ENCODE measurements at places on chromosomes 5 and 9. TPM values are rescaled to one million over a fixed set of nuclear protein-coding genes. Genes with fewer than 3 reads are reported as not detected.
A peak's percentile ranks its signal among the peaks of the same experiment; 100 is the strongest.

PROB1 gene
- 2.7 TPM for total RNA-seq

GRCh38 chr5:31911291-31912265 lies 262.5 kb downstream of the GOLPH3 start:
- peaks cover 8% of the 10 kb centered on the region for H3K4me1 ChIP-seq
- no peak overlapping the region for H3K27ac ChIP-seq
- DNase-seq = no peak
- no peaks in the 10 kb centered on the region for H3K27me3 ChIP-seq
- no peak overlapping the region for H3K4me3 ChIP-seq

- H3K36me3 ChIP-seq = no peaks in the 10 kb centered on the region
- no peaks in the 10 kb centered on the region for H3K27me3 ChIP-seq
- no peak overlapping the region for H3K27ac ChIP-seq
- no peak for DNase-seq
Observed at GRCh38 chr9:86836797-86837196, 110.5 kb downstream of the GAS1 start.

GRCh38 chr5:10689391-10690081 lies 71.5 kb downstream of the DAP start:
- H3K4me1 ChIP-seq = peaks cover 27% of the 10 kb centered on the region
- no peaks in the 10 kb centered on the region for H3K27me3 ChIP-seq
- DNase-seq = peak; percentile 86

DNA sequence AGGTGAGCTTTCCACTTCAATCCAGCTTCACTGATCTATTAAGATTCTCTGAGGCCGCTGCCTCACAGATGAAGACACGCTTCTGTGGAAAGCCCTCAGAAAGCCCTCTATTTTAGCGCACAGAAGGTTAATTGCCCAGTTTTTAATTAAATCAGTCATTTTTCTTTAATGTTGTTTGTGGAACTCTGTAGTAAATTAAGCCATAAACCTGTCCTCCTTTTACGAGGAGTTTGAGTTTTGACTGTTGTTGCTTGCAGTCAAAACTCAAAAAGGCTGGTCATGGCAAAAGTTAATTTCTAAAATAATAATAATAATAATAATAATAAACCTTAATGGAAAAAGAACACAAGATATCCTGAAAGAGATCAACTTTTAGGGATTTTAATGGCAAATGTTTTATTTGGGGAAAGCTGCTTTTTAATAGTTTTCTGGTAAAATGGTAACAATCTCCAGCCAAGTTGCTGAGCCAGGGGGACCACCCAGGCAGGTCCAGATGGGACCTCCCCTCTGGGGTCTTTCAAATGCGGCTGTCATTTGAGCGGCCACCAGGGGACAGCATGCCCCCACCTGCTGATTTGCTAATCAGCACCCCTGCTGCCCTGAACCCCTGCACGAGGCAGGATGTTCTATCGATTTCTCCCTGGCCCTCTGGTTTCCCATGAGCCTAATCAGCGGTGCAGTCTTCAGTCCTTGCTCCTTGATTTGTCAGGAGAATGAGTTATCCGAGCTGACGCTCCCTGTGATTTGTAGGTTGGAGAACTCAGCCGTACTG lies 247.2 kb downstream of the FSTL4 start:
- H3K27ac ChIP-seq = no peak overlapping the region
- H3K4me1 ChIP-seq = peaks cover 49% of the 10 kb centered on the region
- DNase-seq = peak; percentile 67
- H3K27me3 ChIP-seq = no peaks in the 10 kb centered on the region
- H3K4me3 ChIP-seq = no peak overlapping the region

PCDHGB7 gene
- total RNA-seq = 11.7 TPM

- no peak overlapping the region for H3K4me3 ChIP-seq
- no peak overlapping the region for H3K27ac ChIP-seq
- no peaks in the 10 kb centered on the region for H3K4me1 ChIP-seq
- DNase-seq = no peak
Observed at GRCh38 chr9:76143834-76144233, 250.4 kb downstream of the RFK start.

DNA sequence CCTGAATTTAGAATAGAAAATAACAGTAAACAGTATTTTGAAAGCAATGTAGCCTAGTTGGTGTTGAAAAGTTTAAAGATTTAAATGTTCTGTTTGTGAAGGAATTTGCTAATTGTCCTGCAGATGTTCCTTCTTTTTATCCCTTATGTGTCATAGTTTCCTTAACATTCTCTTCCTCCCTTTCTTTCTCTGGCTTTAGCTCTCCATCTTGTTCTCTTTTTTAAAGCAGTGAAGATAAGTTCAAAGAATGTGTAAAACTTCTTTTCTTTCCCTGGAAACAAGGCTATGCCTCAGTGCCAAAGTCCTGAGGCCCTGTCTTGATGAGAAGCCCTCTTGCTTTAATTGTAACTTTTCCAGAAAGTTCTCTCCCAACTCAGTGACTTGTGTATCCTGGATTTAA lies 24.4 kb upstream of the GAS1 start:
- H3K4me3 ChIP-seq = no peak overlapping the region
- H3K27me3 ChIP-seq = no peaks in the 10 kb centered on the region
- no peak for DNase-seq
- no peaks in the 10 kb centered on the region for H3K4me1 ChIP-seq
- no peak overlapping the region for H3K27ac ChIP-seq

DNA sequence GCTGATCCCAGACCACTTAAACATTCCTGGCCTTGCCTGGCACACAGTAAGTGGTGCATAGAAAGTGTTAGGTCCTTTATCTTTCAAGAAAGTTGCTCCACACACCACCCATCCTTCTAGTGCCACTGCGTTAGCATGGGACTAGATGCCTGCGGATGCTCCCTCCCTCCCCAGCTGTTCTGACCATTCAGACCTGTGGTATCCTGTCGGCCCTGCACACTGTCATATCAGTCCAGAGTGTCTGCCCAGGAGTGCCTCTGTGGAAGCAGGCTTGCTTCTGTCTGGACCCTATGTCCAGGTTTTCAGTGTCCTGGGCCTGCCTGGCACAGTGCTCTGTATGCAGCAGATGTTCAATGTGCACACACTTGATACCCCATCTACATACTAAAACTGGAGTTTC lies 38.3 kb upstream of the SMU1 start:
- DNase-seq = no peak
- no peaks in the 10 kb centered on the region for H3K36me3 ChIP-seq
- H3K4me3 ChIP-seq = no peak overlapping the region
- H3K27ac ChIP-seq = no peak overlapping the region

THOC3 gene
- 152 TPM for total RNA-seq

- DNase-seq = no peak
- H3K4me3 ChIP-seq = no peak overlapping the region
- H3K27me3 ChIP-seq = no peaks in the 10 kb centered on the region
- no peaks in the 10 kb centered on the region for H3K4me1 ChIP-seq
- no peak overlapping the region for H3K27ac ChIP-seq
- H3K36me3 ChIP-seq = no peaks in the 10 kb centered on the region
Observed at GRCh38 chr5:177542816-177543465, 11.4 kb downstream of the FAM193B start.

LIX1 gene
- total RNA-seq = not detected

DNA sequence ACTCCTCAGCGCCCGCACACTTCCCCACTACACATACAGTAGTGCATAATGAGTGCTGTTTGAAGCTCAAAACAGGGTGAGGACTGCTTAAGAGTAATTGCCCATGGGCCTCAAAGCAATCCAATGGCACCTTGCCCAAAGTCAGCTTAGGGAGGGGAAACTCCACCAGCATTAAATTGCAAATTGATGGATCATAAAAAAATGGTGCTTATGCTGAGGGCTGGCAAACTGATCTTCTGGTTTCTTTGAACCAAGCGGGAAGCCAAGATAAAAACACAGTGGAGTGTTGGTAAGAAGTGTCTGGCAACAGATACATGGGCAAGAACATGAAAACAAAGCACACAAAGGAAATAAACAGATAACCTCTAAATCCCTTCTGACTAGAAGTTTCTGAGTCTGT lies 28.0 kb downstream of the TLE1 start:
- H3K4me1 ChIP-seq = peaks cover 78% of the 10 kb centered on the region
- no peak overlapping the region for H3K4me3 ChIP-seq
- peaks cover 5% of the 10 kb centered on the region for H3K36me3 ChIP-seq

DNA sequence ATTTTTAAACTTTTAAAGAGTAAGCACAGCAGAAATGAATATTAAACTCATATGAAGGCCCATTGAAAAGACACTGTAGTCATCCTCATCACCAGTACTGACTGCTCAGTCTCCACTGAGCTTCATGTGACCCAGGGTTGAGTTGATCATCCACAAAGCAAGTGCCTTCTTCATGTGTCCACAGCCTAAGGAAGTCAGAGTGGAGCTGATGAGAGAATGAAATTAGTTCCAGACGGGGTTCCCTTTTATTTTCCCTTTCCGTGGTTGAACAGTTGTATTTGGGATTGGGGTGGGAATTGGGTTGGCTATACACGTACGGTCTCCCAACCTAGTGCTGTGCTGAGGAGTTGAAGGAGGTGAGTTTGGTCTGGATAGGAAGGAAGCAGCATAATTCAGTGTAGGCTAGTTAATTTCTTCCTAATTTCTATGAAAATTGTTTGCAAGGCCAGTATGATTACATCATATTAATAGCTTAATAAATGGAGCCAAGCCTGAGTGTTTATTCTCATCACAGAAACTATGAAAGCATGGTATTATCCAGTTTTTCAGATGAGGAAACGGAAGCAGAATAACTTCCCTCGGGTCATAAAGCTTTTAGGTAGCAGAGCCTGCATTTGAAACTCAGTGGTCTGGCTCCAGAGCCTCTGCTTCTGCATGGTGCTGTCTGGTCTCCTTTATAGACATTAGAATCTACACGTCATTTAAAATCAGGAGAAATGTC lies 103.9 kb upstream of the DMRT1 start:
- H3K4me3 ChIP-seq = no peak overlapping the region
- H3K36me3 ChIP-seq = peaks cover 32% of the 10 kb centered on the region
- H3K27me3 ChIP-seq = no peaks in the 10 kb centered on the region
- no peaks in the 10 kb centered on the region for H3K4me1 ChIP-seq

- peak; percentile 80 for DNase-seq
- no peak overlapping the region for H3K27ac ChIP-seq
- no peaks in the 10 kb centered on the region for H3K27me3 ChIP-seq
- H3K36me3 ChIP-seq = no peaks in the 10 kb centered on the region
- no peak overlapping the region for H3K4me3 ChIP-seq
Observed at GRCh38 chr5:99032234-99033013, 103.6 kb upstream of the CHD1 start.

DNA sequence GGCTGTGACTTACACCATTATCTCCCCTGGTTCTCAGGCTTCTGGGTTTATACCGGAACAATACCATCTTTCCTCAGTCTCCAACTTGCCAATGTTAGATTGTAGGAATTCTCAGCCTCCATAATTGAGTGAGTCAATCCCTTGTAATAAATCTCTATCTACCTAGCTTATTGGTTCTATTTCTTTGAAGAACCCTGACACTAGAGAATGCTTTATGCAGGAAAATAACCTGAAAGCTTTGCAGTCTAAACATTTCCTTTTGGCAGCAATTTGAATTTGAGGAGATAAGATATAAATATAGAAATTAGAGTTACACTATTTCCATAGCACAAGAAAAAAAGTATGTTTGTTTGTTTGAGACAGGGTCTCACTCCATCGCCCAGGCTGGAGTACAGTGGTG lies 278.1 kb upstream of the CDH18 start:
- H3K36me3 ChIP-seq = no peaks in the 10 kb centered on the region
- H3K4me3 ChIP-seq = no peak overlapping the region
- no peak for DNase-seq
- no peak overlapping the region for H3K27ac ChIP-seq
- H3K27me3 ChIP-seq = no peaks in the 10 kb centered on the region

Measured in GM23338 (cell line).